NB4 (cell line): ENCODE measurements at places on chromosomes 1 and 21.

GRCh38 chr1:228172591-228173527 lies 7.3 kb downstream of the IBA57 start:
- no peak for DNase-seq

DNA sequence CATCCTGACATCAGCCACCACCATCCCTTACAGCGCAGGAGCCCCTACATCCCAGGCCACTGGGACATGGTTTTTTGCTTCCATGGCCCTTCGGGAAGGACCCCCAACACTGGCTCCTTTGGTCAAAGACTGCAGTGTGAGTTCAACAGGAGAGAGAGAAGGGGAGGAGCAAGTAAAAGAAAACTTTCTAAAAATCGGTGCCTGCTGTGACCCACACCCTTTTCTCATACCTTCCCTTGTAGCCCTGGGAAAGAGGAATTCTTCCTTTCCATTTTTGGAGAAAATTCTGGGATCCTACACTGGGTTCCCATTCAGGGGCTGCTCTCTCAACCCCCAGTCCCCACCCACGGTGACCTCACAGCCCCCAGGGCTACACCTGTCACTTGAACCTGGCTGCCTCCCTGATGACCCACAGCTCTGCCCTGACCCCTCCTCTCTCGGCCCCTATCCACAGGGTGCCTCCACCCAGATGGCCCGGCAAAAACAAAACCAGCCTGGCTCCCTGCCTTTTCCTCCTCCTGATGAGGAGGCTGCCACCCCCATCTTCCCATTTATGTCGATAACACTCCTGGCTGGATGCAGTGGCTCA lies 7.6 kb downstream of the PADI4 start:
- DNase-seq, result no peak

DNA sequence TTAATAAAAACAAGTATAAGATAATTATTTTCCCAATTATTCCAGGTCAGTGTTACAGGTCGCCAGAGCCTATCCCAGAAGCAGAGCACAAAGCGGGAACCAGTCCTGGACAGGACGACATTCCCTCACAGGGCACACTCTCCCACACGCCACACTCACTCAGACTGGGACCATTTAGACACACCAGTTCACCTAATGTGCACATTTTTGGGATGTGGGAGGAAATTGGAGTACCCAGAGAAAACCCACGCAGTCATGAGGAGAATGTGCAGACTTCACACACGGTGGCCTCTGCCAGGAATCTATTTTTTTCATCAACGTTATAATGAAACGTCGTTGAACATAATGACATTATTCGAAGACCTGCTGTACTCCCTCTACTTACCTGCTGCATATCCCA lies 20.5 kb upstream of the NRDC start:
- no peak for DNase-seq

DNA sequence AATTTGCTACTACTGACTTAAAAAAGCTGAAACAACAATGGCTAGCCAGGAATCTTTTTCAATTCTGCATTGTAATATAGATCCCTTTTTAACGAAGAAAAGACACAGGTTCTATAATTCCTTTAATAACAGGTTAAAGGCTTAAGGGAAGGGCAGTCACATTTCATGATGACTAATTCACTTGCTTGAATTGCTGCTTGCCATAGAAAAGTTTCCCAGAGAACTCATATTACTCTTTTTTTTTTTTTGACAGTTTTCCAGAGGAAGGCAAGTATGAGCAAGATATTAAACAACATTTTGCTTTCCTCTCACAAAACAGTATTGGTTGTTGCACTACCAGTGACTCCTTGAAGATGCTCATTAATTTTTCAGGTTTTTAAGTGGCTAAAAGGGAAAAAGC lies 60.9 kb downstream of the IL23R start:
- no peak for DNase-seq

DNA sequence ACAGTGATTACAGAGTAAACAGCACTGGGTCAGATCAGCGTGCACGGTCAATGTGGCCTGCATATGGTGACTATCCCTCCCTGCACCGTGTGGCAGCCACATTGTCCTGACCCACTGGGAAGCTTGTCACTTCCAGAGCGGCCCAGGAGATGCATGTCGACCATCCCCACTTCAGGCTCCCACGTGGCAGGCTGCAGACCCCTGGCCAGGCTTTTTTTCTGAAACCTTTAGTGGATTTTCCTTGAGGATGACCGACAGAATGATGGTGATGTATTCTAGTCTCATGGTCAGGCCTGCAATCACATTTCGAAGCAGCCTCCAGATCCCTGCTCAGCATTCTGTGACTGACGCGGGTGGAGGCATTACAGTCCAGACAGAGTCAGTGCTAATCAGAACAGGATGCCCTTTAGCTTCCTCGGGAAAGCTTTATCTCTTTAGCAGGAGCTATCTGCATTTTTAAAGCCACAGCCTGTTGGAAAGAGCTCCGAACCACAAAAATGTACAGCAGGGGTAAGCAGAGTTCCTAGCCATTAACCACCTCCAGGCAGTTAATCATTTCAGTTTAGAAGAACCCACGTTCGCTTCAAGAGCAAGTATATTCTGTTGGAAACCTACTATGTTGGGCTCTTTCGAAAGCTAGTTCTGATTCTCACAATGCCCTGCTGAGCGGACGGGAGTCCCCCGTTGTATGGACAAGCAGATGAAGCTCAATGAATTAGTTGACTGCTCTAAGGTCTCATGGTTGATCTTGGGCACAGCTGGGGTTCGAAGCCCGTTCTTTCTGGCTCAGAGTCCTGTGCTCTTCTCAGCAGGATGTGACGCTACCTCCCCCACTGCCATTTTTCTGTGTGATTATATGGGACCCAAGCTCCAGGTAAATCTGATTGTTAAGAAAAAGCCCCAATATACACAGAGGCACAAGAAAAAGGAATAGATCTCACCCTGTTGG lies 56.5 kb downstream of the IRF2BP2 start:
- DNase-seq, result no peak

DNA sequence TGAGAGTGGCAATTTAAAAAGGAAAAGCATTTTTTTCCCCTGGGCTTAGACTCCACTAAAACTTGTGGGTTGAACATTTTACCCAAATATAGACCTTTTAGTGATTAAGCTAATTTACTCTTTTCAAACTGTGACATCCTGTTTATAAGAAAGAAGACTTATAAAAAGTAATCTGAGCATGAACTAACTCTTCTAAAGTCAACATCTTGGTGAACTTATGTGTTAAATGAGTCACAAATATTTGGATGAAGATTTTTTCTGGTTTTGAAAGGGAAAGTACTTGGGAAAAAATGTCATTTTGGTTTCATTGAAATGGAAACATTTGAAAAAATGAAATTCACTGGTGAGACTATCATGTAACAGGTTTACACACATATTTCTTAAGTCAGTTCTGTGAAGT lies 109.8 kb downstream of the KCNK2 start:
- no peak for DNase-seq

- DNase-seq, result no peak
These were observed 3.2 kb downstream of the NRDC start for GRCh38 chr1:51875291-51875772.

DNA sequence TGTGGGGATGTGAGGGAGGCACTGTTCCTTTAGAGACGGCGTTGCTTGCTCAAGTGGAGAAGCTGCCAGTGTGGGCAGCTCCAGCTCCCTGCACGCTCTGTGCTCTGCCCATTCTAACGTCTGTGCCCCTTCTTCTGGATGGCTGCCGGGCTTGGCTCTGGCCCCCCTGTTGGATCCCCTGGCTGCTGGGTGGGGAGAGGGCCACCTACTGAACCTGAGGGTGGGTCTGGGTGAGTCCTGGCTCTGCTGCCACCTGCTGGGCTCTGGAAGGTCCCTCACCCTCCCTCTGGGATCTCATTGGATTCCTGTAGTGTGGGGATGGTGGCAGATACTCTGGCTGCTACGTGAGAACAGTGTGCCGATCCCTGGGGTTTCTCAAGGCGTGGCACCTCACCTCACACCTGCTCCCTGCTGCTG lies 5.0 kb downstream of the PFKL start:
- DNase-seq, result peak; percentile 61

DNA sequence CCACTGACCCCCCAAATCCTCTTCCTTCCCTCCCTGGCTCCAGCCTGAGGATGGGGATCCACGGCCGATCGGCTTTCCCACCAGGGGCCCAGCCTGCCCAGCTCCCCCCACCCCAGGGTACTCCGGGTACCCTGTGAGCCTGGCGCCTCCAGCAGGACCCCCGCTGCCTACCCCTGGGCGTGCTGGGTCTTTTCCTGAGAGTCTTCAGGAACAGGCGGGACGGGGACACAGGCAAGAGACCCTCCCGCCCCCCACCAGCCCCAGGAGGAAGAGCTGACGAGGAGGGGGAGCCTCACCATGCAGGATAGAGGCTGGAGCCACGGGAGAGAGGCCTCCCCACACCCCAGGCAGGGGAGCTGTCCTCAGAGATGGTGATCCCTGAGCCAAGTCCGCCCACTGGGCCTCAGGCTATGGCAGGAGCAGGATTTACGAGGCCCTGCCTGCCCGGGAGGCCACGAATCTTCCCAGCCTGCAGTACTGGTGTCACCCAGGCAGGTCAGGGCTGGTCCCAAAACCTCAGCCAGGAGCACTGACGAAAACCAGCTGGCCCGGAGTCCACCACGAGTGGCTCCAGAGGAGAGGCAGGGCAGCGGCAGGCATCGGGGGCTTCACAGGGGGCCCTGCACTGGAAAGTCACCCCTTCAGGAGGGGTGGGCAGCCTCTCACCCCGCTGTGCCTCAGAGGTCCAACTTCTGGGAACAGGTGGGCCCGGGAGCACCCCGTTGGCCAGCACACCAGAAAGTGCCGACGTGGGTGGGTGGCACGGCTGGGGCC lies 58.0 kb downstream of the MEGF6 start:
- DNase-seq, result no peak

DNA sequence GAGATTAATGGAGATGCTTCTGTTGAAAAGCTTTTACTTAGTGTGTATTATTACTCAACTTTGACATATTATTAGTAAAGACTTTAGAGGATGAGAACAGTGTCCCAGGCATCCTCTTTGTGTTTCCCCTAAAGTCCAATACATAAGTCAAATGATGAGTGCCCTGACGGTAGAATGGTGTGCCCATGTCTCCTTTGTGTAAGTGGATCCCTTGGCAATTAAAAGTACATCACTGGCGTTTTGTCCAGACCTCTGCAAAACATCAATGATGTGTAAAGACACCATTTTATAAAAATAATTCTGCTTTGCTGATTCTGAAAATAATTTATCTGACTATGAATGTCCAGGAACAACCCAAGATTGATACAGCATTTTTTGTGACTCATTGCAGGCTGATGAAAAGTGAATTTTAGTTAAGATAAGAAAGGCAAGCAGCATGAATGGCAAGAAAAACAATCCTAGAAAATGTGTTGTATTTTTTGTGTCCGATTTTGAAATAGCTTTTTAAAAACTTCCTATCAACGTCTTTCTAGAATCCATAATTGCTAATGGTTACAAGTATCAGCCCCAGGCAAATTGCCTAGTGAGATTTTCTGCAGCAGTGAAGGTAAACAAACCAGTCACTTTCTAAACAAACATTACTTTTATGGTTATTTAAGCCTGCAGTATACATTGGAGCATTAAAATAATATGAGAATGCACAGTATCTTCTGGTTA lies 251.5 kb downstream of the PTPRC start:
- DNase-seq, result no peak

- peak; percentile 73 for DNase-seq
These were observed 4.9 kb upstream of the ALDH4A1 start for GRCh38 chr1:18907021-18907916.

- DNase-seq, result no peak
These were observed 87.9 kb downstream of the PTPRU start for GRCh38 chr1:29324202-29324601.

- DNase-seq, result peak; percentile 82
These were observed 34.0 kb downstream of the ZNF697 start for GRCh38 chr1:119613769-119614720.

- no peak for DNase-seq
These were observed 69.1 kb downstream of the DYRK1A start for GRCh38 chr21:37435711-37436110.

- peak; percentile 14 for DNase-seq
These were observed 59.0 kb downstream of the TSEN15 start for GRCh38 chr1:184110272-184111204.

- DNase-seq, result peak; percentile 2
These were observed 77.8 kb downstream of the C4BPA start for GRCh38 chr1:207181847-207182246.

- DNase-seq, result no peak
These were observed 24.7 kb downstream of the TRIM67 start for GRCh38 chr1:231186356-231187115.

DNA sequence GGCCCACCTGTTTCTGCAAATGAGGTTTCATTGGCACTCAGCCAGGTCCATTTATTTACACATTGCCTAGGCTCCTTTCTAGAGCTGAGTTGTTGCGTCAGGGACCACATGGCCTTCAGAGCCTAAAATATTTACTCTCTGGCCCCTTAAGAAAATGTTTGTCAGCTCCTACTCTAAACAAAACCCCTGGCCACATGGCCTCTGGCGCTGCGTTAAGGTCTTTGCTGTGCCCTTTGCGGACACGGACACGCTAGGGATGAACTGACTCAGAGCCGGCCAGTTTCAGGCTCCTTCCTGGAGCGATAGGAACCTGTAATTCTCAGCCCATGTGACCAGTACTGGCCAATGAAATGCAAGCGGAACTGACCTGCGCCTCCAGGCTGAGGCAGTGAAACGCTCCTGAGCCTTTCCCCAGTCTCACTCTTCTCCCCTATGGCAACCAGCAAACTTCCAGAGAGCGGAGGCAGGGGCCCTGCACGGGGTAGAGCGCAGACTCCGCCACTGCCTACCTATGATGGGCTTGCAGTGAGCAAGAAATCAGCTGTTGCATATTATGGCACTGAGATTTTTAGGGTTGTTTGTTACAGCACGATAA lies 160.3 kb downstream of the ETS2 start:
- no peak for DNase-seq

DNA sequence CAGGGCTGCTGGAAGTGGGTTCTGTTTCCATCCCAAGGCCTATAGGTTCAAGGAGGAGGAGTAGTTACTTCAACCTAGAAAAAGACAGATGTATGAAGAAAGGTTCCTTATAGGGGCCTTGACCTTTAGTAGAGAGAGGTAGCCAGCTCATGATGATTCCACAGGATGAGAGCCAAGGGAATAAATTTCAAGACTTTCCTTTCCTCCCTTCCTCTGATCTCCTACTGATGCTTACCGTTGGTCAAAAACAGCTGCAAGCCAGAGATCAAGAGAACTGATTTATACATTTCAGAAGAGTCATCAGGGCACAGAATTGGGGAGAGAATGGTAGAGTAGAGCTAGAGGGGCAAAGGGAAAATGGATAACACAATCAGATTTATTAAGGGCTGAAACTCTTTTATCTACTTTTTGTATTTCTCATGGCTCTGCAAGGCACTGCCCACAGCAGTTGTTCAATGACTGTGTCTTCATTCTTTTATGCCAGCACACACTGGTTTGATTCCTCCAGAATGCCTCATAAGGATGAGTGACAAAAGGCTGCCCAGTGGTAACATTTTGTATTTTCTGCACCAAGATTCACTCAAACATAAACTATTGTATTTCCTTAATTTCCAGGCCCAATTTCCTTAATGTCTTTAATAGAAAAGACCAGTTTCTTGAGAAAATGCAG lies 37.4 kb downstream of the AK5 start:
- DNase-seq, result no peak

DNA sequence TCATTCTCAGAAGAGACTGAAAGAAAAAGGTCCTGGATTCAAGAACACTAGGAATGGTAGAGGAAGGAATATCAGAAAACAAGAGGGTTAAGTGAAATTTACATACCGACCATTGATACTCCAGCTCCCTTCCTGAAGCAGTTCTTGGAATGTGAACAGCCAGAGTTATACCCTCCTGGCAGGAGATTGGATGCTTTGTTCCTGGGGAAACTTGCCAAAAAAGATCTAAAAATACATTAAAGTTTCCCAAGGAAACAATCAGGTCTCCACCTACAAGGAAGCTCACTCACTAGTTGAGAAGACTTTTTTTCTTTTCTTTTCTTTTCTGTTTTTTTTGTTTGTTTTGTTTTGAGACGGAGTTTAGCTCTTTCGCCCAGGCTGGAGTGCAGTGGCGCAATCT lies 91.1 kb downstream of the HLX start:
- DNase-seq, result no peak
